NCI-H1930 (cell line): ENCODE measurements at places on chromosomes 5 and 9.

DNA sequence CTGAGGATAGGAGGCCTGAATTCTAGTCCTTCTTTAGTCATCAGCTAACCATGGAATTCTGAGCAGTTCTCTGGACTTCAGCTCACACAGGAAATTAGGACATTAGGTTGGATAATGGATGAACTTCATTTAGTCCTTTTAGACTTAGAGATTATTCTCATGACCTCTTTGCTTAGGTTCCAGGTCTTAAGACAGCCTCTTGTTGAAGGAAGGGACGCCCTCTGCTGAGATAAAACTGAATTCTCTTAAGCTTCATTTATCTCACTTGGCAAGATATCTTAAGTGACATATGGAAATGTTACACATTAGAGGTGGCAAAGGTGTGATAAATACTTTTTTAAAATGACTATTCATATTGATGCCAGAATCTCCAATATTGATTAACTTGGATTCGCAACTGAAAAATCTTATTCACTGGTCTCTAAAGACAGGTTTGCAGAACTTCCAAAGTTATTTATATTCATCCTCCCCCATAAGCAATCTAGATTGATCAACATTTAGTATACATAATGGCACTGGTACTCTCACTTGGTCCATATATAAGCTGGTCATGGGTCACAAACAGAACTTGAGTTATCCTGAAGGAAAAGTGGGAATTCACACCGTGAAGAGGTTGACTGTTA, 16.9 kb upstream of the ZNF366 start:
- DNase-seq: no peak

- no peak for DNase-seq
Measured at GRCh38 chr5:134833340-134834032, 12.3 kb upstream of the C5orf24 start.

DNA sequence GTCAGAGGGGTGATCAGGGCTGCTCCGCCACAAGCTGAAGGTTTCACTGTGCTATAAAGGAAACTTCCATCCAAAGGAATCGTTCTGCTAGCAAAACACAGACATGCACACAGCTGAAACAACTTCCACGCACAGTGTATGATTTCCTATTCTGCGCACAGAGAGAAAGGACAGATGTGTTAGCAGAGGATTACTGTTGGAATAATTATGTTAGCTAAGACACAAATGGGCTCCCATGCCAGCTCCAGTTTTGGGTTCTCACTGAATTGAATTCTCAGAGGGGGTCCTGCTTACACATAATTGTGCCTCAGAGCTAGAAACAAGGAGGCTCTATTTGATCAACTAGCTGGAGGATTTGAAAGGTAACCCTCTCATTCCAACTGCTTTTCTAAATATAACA, 352.4 kb downstream of the IRX2 start:
- no peak for DNase-seq

DNA sequence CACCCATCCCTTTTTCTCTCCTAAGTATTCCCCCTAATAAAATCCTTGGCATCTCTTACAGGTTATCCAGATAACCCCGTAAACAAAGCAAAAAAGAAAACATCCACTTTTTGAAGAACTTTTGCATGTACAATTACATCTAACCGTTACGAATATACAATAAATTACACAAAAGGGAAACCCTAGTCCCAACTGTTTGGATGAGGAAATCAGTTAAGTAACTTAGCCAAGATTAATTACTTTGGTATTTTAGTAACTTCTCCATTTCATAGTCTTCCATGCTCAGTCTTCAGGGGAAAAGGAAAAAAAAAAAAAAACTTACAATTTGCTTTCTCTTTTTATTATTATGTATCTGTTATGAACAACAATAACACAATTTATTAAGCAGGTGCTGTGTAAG, 212.9 kb downstream of the ACTL7B start:
- DNase-seq: no peak

DNA sequence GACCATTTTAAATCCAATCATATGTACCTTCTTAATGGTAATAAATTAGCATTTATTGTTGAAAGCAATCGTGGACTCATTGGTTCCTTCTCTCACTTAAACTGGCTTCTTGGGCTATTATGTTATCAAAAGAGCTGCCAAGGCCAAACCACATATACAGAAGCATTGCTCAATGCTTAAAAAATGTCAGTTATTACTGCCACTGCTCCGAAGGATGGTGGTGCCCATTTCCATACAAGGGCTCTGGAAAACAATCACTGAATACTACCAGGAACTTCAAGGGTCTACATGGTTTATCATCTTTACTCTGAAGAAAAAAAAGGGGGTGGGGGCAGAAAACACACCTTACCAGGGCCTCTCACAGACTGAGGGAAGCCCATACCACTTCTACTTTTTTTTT, 104.3 kb downstream of the GNAQ start:
- DNase-seq: no peak

DNA sequence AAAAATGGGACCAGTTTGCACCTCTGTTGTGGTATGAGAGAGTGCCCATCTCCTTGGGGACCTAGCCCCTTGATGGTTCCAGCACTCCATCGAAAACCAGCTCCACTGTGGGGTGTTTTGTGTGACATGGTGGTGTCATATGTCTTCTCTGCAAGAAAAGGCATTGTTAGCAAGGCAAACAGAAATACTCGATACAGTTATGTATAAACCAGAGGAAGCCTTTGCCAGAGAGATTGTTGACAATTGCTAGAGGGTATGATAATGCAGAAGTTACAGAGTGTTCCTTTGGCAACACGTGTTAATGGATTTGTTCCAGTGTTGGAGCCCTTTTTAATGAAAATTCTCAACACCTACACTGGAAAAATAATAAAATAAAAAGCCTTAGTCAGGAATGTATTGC, 270.4 kb upstream of the DMRT1 start:
- peak; percentile 32 for DNase-seq

DNA sequence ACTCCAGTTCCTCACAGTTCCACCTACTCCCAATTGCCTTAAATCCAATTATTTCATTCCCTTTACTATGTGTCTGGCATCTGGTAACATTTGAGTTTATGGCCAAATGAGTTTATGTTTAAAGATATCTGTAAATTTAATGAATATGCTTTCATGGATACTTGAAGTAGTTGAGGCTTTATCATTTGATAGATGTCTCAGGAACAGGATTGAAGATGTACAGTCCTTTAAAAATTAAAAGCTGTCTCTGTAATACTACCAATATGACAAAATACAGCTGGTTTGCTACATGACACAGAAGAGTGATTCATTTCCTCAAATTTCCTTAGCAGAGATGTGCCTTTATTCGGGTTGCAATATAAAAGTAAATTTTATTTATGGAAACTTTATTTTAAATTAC, 2326.0 kb upstream of the ACO1 start:
- no peak for DNase-seq

DNA sequence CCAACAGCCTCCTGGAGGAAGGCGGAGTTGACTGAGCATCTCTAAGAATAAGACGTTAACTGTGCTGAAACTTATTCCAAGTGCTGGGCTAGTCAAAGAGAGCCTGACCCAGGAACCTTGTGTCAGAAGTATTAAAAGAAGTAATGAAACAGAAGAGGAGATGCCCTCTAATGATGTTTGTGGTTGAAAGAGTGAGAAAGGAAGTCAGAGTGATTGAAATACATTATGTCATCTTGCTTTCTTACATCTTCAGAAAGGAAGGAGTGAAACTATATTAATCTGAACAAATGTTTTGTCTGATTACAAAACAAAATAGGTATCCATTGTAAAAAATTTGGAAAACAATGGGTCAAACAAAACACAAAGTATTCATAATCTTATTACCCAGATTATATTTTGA, 460.7 kb downstream of the NTRK2 start:
- no peak for DNase-seq

- DNase-seq: no peak
Measured at GRCh38 chr5:57094753-57095683, 78.8 kb upstream of the GPBP1 start.

GRCh38 chr5:57360871-57361270, 121.7 kb downstream of the ACTBL2 start:
- DNase-seq: no peak

GRCh38 chr9:134680393-134681060, 38.9 kb downstream of the COL5A1 start:
- no peak for DNase-seq

DNA sequence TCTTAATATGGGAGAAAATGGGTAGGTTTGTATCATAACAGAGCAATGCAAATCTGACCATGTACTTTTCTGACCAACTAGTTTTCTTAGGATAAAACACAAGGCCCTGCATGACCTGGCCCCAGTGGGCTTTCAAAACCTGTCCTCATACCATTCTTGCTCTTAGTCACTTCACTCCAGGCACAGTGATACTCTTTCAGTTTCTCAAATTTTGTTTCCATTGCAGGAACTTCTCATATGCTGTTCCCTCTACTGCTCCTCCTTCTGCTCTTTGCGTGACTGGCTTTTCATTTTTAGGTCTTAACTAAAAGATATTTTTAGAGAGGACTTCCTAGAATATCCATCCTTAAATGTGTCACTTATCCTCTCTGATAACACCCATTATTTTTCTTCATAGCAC, 112.4 kb downstream of the INIP start:
- DNase-seq: no peak

DNA sequence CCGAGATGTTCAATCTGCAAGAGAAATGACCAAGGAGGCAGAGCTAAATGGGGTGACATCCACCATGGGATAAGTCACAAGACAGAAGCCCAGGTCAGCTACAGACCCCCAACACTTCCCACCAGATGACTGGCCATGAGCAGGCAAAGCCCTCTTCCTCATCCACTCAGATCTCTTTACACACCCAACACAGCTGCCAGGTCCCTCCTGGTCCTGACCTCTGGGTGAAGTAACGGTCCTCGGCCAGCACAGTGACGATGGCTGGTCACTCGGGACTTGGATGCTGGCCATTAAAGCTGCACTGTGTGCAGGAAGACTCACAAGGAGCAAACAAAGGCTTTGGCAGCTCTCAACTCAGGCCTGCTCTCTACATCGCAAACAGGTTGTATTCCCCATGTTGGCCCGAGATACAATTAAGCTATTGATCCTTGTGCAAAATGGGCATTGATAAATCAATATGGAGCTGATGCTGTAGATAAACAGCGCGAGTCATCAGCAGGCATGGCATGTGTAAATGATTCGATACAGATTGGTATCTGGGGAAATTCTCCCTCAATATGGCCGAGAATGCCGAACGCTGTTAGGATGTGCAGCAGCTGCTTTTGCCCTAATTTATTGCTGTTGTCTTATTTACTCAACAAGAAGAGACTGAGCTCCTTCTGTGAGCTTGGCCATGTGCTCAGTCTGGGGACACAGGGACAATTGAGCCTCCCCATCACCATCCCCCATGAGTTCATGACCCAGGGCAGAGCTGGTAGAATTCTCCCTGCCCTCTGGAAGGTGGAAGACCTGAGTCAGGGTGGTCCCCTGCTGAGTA, 98.7 kb downstream of the C5orf15 start:
- no peak for DNase-seq

GRCh38 chr5:59272809-59273427, 620.6 kb downstream of the PDE4D start:
- no peak for DNase-seq
